ENCODE measurements at places on chromosomes 13 and 19.
A peak's percentile ranks its signal among the peaks of the same experiment; 100 is the strongest.

GRCh38 chr19:45526143-45526542, 18.9 kb downstream of the VASP start:
- no peak for DNase-seq

- no peak for DNase-seq
These were observed 9.7 kb upstream of the ILF3 start for GRCh38 chr19:10644260-10645007.

- DNase-seq: no peak
These were observed 102.5 kb downstream of the COL4A2 start for GRCh38 chr13:110409581-110409992.

DNA sequence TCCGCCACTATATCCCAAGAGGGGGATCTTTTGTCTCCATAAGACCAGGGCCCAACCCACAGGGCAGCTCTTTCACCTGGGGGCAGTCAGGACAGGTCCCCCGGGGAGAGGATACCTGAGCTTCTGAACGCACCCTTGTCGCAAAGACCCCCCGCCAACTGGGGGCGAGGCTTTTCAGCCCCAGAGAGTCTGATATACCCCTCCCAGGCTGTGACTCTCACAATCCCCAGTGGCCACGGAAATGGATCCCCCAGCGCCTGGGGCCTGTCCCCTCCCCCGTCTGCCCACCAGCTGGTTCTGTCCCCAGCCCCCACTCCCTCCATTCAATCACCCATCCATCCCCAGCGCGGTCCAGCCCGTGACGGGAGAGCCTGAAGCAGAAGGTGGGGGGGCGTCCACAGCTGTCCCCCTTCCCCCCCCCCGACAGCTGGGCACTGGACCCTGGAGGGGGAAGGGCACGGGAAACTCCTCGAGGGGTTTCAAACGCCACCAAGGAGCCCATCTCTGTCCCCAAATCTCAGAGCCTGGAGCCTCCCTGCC, 823 bp downstream of the DOCK6 start:
- no peak for DNase-seq

DNA sequence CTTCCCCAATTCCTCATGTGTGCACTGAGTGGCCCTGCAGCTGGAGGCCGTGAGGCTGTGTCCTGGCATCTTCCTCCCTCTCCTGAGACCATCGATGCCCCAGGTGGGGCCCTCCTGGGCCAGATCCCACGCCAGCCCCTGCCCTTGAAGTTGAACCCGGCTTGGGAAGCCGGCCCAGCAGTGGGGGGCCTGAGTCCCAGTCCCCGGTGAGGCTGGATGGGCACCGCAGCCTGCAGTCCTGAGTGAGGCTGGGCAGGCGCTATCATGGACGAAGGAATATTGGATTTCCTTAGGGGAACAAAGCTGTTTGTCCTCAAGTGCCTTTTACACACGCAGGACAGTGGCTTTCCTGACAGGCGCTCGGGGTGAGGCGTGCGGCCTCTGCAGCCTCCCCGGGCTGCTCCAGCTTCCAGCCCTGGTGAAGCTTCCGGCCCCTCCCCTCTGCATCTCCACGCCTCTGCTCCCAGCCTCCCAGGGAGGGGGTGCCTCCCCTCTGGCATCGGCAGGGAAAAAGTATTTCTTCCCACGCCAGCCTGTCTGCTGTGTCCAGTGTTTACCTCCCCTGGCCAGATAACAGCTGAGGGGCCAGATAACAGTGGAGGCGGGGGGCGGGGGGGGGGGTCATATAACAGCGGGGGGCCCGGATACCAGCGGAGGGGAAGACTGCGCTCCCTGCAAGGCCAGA, 159.5 kb downstream of the KDM4B start:
- DNase-seq: no peak

DNA sequence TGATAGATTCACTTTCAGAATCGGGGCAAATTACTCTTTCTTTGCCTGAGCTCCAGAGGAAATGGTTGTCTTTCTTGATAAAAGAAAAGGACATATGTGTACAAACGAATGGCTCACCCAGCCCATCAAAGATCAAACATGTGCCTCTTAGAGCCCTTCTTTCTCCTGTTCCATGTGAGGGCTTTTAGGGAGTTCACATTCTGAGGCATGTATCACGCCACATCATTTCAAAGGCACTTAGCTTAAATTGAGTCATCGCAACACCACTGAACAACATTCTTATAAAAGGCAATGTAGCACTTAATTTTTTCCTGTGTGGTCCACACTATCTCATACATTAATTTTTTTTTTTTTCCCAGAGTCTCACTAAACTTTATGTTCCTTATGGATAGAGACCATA, 521.0 kb downstream of the SUCLA2 start:
- peak; percentile 26 for DNase-seq

DNA sequence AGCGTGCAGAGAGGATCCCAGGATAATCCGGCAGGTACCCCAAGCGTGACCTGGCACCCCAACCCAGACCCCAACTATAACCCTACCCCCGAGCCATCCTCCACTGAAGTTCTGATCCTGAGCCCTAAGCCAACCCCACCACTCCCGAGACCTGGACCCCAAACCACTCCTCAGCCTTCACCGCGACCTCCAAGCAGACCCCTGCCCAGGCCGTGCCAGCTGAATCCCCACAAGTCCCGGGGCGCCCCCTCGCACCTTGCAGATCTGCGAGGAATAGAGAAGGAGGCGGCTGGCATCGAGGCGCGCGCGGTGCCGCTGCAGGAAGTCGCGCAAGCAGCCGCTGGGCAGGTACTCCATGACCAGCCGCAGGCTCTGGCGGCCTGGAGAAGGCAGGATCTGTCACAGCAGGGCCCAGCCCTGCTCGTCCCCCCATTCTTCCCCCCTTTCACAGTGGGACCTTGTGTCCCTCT, 10.1 kb upstream of the INSL3 start:
- DNase-seq: no peak

DNA sequence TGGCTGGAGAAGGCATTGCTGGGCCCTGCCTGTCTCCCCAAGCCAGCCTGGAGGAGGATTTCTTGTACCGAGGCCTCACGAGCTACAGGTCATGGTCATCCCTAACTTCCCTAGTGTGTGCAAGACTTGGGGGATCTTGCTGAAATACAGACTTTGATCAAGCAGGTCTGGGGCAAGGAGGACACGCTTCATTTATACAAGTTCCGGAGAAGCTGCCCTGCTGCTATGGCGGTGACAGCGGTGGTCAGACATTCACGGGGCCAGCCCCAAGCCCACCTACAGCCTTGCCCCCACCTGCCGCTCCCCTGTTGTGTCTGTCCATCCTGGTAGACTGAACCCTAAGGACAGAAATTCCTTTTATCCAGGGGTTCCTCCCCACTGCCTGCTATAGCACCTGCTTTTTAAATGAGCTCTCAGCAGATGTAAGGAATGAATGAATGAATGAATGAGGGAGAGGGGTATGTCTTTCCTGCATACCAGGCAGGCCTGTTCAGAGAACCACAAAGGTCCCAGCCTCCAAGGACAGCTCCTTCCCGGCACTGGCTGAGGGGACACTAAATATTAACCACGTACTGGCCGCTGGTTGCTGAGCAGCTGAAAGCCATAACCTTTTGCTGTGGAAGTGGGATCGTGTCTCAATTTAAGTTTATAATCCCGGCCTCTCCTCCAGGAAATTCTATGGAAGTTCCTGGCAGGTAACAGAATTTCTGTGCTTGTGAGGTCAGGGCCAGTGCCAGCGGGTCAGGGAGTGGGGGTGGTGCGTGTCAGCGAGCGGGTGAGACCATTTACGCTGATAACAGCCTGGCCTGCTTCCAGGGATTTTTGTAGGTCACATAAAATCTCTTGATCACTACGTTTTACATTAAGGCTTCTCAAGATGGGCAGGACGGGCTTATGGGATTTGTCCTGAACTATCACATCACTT, 27.1 kb downstream of the TSSK6 start:
- no peak for DNase-seq

Measured in HS-27A (cell line).